NCI-H1105 treated with DMSO at 0.1 percent for 48 hours (cell line): ENCODE measurements at places on chromosomes 16 and 17.

DNA sequence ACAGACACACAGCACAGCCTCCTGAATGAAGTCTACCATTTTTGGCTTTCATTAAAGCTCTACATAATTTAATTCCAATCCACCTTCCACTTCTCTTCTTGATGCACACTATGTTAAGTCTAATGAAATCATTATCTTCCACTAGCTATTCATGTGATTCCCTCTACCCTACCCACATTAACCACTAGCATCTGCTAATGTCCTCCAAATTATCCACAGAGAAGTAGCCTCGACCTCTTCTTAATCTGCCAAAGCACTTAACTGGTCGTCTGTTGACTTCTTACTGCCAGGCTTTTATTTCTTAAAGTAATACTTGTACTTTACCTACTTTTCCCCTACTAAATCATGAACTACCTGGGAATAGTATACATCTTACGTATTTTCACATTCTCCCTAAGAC is 91.8 kb downstream of the NCOR1 start:
- DNase-seq = no peak

DNA sequence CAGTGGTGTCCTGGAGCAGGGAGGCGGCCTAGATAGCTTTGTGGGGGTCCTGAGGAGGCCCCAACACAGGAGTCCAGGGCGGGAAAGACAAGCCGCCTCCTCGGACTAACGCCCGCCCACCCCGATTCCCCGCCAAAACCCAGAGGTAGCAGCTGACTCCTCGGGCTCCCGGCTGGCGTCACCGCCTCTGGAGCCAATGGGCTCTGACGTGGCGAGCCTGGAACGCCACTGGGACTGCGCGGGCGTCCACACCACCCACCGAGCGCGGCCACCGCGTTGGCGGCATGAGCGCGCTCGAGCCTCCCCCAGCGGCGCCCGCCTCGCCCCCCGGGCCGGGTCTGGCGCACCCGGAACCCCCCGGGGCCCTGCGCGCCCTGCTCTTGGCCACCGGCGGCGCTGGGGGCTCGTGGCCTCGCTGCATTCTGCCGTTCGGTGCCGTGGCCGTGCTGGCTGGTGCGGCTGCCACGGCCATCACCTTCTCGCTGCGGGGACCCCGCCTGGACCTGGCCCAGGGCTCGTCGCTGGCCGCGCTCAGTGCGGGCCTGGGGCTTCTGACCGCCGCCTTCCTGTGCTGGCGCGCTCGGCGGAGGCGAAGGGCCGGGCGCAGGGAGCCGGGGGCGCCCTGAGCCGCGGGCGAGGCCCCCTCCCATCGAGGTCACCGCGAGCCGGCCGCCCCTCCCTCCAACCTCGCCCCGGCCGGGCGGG is 3.4 kb upstream of the NTN3 start:
- peak; percentile 79 for DNase-seq

DNA sequence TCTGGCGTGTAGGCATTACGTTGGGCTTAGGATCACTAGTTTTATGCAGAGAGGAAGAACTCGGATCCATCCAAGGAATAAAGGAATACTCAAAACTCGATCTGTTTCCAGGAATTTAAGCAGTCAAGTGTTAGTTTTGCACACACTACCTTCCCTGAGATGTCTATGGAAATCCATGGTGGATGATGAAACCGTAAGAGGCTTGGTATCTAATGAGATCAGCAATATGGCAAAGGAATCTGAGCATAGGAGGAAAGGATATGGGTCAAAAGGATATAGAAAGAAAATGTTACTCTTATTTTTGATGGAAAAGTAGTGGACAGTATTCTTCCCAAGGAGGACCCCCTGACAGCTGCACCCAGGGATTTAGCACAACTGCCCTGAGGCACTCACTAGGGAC is 59.6 kb downstream of the SMG6 start:
- no peak for DNase-seq

- DNase-seq = no peak
Measured at GRCh38 chr16:991773-992172, 10.2 kb downstream of the SOX8 start.
